SHP77 treated with DMSO at 0.1 percent for 48 hours (cell line): ENCODE measurements at places on chromosomes 12 and 14.

DNA sequence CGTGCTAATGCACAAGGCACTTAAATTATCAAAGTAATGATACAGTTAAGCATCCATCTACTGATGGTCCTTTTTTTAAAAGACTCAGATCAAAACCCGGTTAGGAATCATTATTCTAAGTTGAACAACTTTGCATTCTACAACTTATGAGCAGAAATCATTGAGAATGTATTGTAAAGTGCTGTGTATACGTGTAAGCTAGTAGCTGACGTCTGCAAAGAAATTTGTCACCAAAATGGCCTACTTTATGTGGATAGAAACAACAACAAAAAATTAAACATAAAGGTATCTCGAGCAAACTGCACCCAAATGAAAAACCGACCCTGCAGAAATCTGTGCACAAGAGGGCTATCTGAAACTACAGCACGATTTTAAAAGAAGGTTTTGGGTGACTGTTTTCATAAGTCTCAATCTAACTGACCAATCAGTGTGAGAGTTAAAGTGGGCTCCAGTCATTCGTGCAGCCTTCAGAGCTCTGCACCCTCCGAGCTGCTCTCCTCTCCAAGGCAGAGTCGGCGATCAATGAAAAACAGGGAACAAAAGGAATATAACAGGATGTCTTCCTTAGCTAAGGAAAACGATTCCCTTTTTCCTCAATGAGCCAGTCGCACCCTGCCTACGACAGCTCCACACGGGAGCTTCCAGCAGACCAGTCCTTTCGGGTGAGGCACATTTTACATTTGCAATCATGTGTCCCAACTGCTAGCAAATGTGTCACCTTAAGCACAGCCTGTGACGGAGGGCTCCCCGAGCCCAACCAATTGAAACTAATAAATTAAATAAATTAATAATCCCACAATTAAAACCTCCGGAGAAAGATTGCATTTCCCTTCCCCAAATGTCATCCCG is 200.7 kb upstream of the FOXN3 start:
- DNase-seq = peak; percentile 37

DNA sequence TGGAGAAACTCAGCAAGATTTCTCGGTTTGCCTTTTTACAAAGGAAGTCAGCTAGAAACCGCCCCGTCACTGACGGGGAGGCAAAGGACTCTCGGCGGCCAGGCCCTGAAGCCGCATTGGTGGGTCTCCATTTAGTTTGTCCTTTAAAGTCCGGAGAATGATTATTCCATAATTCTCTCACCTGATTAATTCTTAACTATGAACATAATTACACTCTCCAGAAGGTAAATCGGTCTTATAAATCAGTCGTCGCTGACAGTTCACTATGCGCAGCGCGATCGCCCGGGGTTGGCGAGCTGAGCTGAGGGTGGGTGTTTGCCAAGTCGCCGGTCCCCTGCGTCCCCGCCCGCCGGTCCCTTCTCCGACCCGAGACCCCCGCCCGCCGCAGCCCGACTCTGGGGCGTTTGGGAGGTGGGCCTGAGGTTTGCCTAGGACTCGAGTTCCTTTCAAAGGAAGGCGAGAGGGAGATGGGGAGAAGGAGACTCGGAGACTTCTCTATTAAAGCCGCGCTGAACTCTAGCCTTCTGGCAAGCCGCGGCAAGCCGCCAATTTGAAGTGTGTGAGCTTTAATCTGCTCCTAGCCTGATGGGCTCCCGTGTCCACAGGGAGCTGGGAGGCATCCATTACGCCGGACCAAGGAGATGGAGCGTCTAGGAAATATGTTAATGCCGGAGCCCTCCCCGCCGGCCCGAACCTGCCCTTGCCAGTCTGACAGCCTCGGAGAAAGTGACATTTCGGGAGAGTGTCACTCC is 392.9 kb downstream of the NOVA1 start:
- DNase-seq = no peak

DNA sequence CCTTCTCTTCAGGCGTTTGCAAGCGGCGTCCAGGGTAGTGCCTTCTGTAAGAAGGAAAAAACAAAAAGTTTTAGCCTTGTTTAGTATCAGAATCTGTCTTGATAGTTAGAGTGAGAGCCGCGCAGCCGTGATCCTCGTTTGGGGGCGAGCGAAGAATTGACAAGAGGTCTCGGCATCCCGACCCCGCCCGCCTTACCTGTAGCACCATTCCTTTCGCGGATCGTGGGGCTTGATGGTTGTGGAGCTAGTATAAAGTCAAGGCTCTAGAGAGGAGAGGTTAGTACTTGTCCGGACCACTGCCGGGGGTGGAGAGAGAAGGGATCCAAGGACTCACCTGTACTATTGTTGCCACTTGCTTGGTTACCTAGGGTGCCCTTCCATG is 494 bp downstream of the TMTC3 start:
- peak; percentile 44 for DNase-seq

GRCh38 chr12:79555028-79555925 is 135.5 kb downstream of the PAWR start:
- DNase-seq = no peak

DNA sequence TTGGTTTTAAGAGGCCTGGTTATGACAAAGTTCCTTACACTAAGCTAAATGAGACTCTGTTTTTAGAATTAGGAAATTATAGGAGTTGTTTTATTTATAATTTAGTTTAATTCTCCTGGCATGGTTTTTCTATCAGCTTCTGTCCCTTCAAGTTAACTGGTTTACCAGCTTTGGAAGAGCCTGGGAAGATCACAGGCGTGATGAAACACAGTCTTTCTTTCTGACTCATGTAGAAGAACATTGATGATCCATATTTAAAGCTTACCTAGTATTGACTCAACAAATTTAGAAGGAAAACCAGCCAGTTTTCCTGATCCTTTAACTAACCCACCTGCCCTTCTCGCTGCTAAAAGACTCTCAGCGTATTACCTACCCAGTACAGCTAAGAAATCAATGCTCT is 155.2 kb downstream of the TGFB3 start:
- no peak for DNase-seq

GRCh38 chr14:91062600-91062999 is 2.2 kb upstream of the RPS6KA5 start:
- DNase-seq = no peak

- DNase-seq = no peak
Measured at GRCh38 chr14:74510223-74510931, 16.8 kb downstream of the ISCA2 start.

GRCh38 chr12:50984586-50985298 is 32.4 kb downstream of the HIGD1C start:
- no peak for DNase-seq

DNA sequence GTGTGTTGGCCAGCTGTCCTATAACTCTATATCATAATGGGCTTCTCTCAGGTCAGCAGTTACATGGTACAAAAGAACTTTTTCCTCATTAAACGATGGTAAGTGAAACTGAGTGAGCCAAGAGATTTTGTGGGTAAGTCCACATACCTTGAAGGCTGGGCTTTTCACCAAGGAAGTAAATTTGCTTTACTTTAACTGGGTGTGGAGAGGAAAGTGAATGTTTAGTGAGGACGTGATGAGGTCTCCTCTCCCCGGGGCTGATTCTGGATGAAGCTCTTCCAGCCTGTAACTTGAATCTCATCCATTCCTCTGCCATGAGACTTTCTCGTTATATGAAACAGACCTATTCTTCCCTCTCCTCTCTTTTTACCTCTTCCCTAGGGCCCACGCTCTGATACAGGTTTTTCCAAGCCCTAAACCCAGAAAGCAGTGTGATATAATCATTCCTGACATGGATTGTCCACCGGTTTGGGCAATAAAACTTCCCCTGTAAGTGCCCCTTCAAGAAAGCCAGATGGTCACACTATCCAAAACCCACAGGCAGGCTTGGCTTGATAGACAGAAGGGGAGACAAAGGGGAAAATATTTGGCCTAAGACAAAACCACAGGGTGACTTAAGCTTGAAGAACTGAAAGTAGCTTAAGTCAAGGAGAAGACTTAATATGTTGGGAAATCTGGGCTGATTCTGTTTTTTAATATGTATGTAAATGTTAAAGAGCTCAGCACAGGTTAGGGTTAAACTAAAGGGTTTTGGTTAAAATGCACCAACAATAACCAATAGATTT is 50.3 kb downstream of the CIT start:
- no peak for DNase-seq

GRCh38 chr12:2324387-2324786 is 271.6 kb downstream of the CACNA1C start:
- DNase-seq = peak; percentile 72

- DNase-seq = peak; percentile 46
Measured at GRCh38 chr14:104202259-104203070, 64.1 kb downstream of the KIF26A start.

DNA sequence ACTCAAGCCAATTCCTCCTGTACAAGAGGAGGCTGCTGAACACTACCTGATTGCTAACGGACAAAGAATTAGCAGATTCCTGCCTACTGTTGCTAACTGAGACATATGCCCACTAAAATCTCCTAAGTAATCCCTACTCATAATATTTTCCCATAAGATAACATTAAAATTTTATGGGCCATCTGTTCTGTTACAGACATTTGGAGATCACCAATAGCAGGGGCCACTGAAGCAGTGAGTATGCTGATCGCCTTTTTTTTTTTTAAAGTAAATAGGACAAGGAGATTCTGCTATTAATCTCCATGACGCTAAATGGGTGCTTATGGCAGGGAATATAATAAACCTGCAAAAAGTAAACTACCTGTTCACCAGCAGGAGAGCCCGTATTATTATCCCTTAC is 292.9 kb downstream of the MED13L start:
- DNase-seq = no peak

DNA sequence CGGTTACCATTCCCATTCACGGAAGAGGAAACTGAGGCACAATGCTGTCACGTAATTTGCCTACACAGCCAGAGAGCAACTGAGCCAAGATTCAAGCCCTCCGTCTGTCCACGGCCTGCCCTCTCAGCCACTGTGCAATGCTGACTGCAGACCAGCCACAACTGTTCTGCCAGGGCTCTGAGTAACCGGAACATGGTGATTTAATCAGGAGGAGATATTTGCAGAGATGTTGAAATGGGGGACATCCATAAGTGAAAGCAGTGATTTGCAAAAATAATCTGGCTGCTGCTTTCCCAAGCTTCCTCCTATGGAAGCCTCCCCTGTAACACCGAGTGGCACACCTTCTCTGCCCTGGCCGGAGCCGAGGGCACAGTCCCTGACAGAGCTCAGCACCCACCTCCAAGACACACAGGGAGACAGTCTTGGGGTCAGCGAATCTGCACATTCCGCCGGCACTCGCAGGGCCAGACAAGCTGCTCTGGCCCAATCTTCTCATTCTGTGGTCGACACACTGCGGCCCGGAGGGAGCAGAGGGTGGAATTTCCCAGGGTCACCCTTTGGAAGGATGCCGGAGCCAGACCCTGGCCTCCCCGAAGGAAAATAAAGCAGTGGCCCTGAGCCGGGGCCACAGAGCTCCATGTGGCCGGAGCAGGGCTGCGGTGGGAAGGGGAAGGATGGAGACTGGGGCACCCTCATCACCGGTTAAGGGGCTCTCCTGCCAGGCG is 158.2 kb upstream of the DIO3 start:
- no peak for DNase-seq

GRCh38 chr12:10191865-10192264 is 13.0 kb downstream of the TMEM52B start:
- no peak for DNase-seq

DNA sequence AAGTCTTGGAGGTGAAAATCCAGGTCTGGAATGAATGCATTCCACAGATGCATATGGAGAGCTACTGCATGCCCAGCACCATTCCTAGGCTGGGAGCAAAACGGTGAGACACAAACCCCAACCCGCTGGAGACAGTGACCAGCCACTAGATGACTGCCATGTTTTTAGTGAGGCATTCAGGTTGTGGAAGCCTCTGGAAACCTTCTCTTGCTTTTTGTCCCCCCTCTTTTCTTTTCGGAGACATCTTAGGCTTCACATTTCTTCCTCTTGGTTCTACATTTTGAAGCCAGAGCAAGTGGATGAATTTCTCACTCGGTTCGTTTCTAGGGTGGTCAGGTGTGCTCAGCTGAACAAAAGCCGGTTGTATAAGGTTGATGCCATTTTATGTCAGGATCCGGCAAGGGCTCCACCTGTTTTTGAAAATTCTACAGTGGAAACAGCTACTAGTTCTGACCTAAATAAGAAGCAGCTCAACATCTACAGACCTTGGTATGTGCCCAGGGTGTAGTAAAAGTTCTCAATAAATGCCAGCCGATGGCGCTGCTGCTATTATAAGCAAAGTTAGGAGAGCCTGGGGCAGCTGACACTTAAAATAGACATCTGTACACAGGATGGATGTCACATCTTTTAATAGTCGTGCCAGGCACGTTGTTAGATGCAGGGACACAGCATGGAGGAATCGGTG is 1.8 kb upstream of the ZNF839 start:
- no peak for DNase-seq

DNA sequence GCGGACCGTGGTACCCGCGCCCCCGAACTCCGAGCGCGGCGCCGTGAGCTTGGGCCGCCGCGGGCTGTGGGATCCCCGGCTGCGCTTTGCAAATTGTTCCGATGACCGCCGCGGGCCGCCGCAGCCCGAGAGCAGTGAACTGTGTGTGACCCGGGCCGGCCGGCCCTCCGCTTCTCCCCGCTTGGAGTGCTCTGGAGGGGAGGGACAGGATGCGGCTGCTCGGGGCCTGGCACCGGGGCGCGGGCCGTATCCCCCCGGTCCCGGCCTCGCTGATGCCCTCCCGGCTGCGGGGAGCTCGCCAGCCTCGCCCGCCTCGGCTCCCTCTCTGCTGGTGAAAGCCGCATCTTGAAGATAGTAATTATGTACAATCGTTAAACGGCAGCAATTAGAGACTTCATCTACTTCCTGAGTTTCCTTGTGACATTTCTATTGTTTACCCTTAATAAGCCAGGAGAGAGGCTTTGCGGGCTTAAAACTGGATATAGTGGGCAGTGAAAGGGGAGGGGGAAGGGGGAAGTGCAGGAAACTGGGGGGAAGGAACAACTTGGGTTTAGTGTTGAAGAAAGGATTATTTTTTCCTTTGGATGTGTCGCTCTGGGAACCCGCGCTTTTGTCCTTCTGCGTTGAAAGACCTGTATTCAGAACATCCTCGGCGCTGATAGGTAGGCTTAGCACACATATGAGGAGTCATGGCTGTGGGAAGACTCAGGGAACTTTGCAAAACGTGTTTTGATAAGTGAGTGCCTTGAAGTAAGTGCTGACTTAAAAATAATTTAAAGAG is 1.2 kb downstream of the PELI2 start:
- peak; percentile 19 for DNase-seq

GRCh38 chr12:128844031-128844635 is 9.1 kb upstream of the GLT1D1 start:
- no peak for DNase-seq

GRCh38 chr12:10065241-10065640 is 33.5 kb downstream of the CLEC1A start:
- no peak for DNase-seq

DNA sequence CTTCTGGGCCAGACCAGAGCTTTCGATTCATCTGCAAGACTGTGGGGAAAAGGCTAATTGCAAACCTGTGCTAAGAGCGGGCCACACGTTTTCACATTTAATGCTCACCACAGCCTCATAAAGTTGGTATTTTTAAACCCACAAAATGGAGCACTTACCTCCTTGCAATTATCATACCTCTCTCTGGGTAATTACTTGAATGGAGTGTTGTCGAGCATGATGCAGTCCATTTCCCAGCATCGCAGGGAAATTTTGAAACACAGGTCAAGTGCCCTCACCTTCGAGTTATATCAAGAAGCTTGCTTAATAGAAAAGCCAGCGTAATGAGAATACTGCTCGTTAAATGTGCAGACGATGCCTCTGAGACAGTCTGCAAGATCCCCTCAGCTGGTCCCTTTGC is 8.8 kb upstream of the IFI27L2 start:
- DNase-seq = no peak
